BE2C (cell line): ENCODE measurements at places on chromosomes 13 and 19.

DNA sequence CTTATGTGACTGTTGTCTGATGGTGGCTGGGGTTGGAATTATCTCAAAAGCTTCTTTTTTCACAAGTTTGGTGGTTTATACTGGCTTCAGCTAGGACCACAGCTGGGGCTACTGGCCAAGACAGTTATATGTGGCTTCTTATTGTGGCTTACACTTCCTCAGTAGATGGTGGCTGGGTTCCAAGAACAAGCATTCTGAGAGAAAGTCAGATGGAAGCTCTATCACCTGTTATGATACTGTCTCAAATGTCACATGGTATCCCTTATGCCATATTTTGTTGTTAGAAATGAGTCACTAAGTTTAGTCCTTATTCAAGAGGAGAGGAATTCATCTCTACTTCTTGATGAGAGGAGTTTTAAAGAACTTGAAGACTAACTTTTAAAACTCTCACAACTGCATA lies 41.6 kb downstream of the NDFIP2 start:
- DNase-seq, result no peak

DNA sequence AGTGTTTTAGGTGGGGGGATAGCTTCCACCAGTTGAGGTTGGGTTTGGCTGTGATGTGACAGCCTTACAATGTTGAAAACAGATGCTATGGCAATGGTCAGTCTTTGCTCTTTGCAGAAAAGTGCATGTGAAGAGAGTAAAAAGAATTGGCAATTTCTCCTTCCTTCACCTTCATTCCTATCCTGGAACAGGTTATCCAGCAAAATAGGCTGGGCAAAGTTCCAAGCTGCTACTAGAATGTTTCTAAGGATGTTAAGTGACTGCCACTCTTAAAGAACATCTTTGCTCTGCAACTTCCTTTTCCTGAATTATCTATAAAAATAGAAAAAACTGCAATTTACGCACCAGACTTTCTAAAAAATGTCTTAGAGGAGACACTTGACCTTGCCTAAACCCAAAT lies 50.1 kb upstream of the MYCBP2 start:
- no peak for DNase-seq

- DNase-seq, result peak; percentile 66
Measured at GRCh38 chr19:15551293-15552004, 43.1 kb downstream of the CYP4F22 start.

DNA sequence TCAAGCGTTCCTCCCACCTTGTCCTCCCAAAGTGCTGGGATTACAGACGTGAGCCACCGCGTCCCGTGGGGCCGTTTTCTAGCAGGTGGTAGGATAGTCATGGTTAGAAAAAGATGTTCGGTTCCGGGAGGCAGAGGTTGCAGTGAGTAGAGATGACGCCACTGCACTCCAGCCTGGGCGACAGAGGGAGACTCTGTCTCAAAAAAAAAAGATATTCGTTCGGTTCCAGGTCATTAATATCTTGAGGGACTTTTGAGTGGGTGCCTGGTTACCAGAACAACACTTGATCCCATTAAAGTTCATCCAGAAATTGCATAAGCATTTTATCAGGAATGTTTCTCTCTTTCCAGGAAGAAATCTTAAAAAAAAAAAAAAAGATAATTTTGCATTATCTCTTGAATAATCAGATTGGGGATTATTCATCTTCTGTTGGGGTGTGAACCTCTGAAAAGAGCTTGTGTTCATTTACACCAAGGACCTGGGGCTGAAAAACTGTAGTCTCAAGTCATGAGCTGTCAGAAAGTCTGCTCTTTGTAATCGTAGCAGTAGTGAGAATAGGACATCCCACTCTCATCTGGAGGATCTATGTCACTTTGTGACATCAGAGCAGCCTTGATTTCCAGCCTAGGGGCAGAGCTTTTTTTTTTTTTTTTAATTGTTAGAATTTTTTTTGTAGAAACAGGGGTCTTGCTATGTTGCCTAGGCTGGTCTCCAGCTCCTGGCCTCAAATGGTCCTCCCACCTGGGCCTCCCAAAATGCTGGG lies 1.0 kb upstream of the ETHE1 start:
- no peak for DNase-seq

- DNase-seq, result no peak
Measured at GRCh38 chr13:28128030-28128429, 10.3 kb upstream of the PAN3 start.

- no peak for DNase-seq
Measured at GRCh38 chr13:97445522-97446187, 11.7 kb downstream of the RAP2A start.

- DNase-seq, result no peak
Measured at GRCh38 chr13:98741741-98742435, 10.6 kb downstream of the SLC15A1 start.

DNA sequence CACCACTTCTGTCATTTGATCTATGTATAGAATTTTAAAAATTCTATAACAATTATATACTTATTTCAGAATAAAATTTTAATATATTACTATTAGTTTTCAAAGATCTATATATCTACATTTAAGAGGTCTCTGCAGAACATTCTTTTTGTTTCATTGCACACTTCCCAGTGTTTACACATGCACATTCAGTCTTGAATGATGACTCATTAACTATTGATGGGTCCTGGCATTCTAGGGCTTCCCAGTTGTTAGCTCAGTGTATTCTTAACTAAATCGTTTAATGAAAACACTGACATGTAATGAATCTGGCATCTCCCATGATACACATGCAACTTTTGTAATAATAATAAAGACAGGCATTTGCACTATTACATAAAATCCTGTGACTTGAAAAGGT lies 324.6 kb downstream of the KLF12 start:
- DNase-seq, result no peak

DNA sequence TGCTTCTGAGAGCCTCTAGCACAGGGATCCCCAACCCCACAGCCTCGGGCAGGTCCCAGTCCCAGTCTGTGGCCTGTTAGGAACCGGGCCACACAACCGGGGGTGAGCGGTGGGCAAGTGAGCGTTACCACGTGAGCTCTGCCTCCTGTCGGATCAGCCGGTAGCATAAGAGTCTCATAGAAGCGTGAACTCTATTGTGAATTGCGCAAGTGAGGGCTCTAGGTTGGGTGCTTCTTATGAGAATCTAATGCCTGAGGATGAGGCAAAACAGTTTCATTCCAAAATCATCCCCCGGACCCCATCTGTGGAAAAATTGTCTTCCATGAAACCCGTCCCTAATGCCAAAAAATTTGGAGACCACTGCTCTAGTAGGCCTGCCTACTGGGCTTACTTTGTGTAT lies 87.0 kb upstream of the UBL3 start:
- no peak for DNase-seq

DNA sequence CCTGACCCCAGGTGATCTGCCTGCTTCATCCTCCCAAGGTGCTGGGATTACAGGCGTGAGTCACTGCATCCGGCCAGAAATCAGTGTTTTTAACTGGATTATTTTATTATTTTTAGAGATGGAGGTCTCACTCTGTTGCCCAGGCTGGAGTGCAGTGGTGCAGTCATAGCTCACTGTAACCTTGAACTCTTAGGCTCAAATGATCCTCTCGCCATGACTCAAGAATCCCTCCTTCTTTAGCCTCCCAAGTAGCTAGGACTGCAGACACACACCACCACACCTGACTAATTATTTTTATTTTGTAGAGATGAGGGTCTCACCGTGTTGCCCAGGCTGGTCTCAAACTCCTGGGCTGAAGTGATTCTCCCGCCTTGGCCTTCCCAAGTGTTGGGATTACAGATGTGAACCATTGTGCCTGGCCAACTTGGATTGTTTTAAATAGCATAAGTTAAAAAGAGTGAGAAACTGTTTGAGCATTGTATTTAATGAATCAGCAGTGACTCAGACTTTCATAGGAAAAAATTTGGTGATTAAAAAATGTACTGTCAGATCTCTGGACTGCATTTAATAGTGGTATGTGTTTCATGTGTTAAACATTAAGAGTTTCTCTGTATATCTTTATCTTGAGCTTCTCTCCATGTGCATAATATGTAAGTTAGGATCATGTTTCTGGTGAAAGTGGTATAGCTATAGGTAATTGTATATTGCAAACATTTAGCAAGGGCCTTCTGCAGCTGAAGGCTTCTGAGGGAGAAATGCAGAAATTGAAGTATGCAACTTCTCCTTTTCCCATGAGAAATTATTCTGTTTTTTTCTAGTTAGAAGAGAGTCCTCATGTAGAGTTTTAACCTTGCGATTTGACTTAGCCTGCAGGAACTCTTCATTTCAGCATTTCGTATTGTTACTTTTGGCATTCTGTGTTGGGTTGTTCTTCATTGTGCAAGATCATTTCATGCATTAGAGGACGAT lies 121.2 kb downstream of the PCCA start:
- DNase-seq, result no peak

DNA sequence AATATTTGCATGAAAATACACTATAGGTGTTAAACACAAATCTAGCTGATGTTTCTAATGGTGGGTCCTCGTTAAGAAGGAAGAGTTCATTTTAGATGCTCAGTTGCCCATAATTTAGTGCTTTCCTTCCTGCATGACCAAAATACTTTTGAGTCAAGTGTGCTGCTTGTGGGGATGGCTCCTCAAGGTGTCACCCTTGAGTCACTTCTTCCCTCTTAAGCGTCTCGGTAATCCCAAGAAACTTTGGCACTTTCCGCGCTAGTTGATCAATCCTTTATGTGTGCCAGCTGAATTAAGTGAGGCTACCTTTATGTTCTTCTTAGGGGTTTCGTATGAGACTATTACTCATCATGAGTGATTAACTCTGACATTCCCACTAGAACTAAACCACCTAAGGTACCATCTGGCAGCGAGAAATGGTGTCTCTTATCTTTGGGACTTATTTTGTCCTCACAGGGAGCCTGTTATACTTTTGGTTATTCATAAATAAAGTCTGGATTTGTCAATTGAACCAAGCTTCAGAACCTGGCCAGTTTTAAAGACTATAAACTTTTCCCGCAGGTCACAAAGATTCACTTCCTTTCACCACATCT lies 106.8 kb downstream of the NHLRC3 start:
- DNase-seq, result peak; percentile 33

DNA sequence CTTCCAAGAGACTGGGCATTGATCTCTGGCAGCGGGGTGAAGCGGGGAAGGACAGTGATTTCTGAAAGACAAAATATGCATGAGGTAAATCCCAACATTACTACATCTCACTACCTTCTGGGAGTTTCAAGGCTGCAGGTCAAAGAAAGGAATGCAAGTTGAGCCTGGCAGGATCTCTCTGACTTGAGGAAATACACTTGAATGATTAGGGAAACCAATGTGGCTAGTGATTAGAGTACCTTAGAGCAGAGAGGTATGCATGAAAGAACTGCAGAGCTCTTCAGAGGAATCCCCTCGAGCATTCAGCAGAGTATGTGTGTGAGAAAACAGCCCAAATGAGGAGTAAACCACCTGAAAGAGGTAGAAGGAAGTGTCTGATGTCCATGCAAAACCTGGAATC lies 2874.1 kb upstream of the PCDH20 start:
- DNase-seq, result no peak

DNA sequence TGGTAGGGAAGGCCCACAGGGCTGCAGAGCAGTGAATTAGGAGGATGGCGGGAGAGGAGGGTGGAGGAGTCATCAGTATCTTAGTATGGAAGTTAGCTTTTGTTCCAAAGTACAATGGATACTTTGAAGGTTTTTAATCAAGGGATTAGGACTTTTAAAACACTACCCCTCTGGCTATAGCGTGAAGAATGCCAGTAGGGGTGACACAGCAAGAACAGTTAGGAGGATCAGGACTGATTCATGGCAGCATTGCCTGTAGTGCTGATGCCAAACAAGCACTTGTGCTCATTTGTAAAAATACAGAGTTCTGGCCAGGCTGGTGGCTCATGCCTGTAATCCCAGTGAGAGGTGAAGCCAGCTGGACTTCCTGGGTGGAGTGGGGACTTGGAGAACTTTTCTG lies 46.2 kb downstream of the SKA3 start:
- no peak for DNase-seq

GRCh38 chr19:39142630-39143029 lies 17.0 kb downstream of the PAK4 start:
- no peak for DNase-seq

- DNase-seq, result peak; percentile 63
Measured at GRCh38 chr13:109783815-109784589, 2.4 kb downstream of the IRS2 start.

GRCh38 chr13:67771106-67771505 lies 541.0 kb upstream of the PCDH9 start:
- DNase-seq, result no peak

- no peak for DNase-seq
Measured at GRCh38 chr19:49415810-49416200, 7.4 kb downstream of the PTH2 start.

GRCh38 chr13:55214841-55215345 lies 1925.8 kb upstream of the PRR20A start:
- no peak for DNase-seq

DNA sequence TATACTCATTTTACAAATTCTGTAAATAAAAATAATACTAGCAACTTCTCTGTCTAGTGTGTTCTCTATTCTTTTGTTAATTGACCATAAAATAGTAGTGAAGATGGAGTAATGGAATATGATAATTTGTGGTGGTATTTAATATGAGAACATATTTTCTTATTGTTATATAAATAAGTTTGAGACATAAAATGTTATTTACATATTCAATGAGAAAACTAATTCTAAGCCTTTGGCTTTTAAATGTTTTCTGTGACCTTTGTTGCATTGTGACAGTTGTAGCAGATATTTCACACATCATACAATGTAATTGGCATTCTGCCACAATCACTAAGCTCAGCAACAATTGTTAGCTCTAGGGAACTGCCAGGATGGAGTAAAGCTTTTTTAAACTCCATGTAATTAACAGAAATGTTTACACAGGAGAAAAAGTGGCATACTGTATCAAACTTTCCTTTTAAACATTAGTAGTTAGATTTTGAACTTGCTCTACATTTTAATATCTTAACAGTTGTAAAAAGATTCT lies 562.1 kb upstream of the PCDH9 start:
- no peak for DNase-seq

- peak; percentile 83 for DNase-seq
Measured at GRCh38 chr19:44747739-44748425, 626 bp upstream of the BCL3 start.

DNA sequence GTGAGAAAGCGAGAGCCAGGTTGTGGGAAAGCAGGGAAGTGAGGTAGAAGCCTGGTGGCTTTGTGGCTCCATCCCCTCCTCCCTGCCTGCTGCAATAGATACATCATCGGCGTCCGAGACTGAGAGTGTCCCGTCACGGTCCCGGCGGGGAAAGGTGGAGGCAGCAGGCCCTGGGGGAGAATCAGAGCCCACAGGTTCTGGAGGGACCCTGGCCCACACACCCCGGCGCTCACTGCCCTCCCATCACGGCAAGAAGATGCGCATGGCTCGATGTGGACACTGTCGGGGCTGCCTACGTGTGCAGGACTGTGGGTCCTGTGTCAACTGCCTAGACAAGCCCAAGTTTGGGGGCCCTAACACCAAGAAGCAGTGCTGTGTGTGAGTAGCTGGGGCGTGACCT lies 5.1 kb downstream of the KMT2B start:
- no peak for DNase-seq
